ENCODE measurements at places on chromosomes 5 and 9. TPM values are rescaled to one million over a fixed set of nuclear protein-coding genes. Genes with fewer than 3 reads are reported as not detected.

Gene ZFP62
- total RNA-seq = 17.5 TPM

Gene TAF11L2
- not detected for total RNA-seq

Gene NPR3
- 43.4 TPM for total RNA-seq

Gene UIMC1
- 20.8 TPM for total RNA-seq

Gene TLX3
- total RNA-seq = not detected

Gene CD274
- 4.8 TPM for total RNA-seq

Gene CDH9
- total RNA-seq = not detected
